ENCODE measurements at places on chromosomes 7 and 10. TPM values are rescaled to one million over a fixed set of nuclear protein-coding genes. Genes with fewer than 3 reads are reported as not detected.

- no peaks in the 10 kb centered on the region for H3K27me3 ChIP-seq
- DNase-seq = no peak
- no peak overlapping the region for H3K27ac ChIP-seq
- no peak overlapping the region for H3K4me3 ChIP-seq
Measured at GRCh38 chr7:105849122-105849855, 27.1 kb downstream of the ATXN7L1 start.

DNA sequence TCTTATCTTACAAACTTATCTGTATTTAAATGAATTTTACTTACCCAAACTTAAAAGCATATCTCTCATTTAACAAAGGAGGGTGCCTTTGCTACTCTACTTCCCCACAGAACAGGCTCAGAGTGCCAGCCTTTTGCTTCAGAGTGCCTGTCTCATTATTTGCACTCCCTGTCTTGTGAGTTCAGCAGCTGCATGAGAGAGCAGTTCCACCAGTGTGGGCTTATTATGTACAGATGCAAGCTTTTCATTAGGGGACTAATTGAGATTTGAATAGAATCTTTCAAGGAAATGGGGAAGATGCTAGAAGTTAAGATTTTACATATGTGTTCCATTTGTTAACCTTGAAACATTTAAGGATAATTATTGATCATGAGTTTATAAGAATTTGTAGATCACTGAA lies 310.2 kb upstream of the LRRN3 start:
- H3K27me3 ChIP-seq = no peaks in the 10 kb centered on the region
- no peaks in the 10 kb centered on the region for H3K4me1 ChIP-seq
- DNase-seq = no peak
- no peak overlapping the region for H3K27ac ChIP-seq

GRCh38 chr10:106280896-106281460 lies 883.5 kb downstream of the SORCS1 start:
- H3K27ac ChIP-seq = no peak overlapping the region
- no peak for DNase-seq
- H3K36me3 ChIP-seq = no peaks in the 10 kb centered on the region
- no peaks in the 10 kb centered on the region for H3K27me3 ChIP-seq
- H3K4me1 ChIP-seq = no peaks in the 10 kb centered on the region
- H3K4me3 ChIP-seq = no peak overlapping the region

ZNF107 gene
- 6.2 TPM for total RNA-seq

TMEM178B gene
- 0.02 TPM for total RNA-seq

GRCh38 chr10:21747809-21748208 lies 213.8 kb downstream of the MLLT10 start:
- H3K36me3 ChIP-seq = no peaks in the 10 kb centered on the region
- H3K4me3 ChIP-seq = no peak overlapping the region
- peaks cover 30% of the 10 kb centered on the region for H3K4me1 ChIP-seq

GRCh38 chr7:39883812-39884390 lies 66.2 kb upstream of the CDK13 start:
- no peaks in the 10 kb centered on the region for H3K36me3 ChIP-seq
- no peaks in the 10 kb centered on the region for H3K27me3 ChIP-seq
- no peak for DNase-seq

DNA sequence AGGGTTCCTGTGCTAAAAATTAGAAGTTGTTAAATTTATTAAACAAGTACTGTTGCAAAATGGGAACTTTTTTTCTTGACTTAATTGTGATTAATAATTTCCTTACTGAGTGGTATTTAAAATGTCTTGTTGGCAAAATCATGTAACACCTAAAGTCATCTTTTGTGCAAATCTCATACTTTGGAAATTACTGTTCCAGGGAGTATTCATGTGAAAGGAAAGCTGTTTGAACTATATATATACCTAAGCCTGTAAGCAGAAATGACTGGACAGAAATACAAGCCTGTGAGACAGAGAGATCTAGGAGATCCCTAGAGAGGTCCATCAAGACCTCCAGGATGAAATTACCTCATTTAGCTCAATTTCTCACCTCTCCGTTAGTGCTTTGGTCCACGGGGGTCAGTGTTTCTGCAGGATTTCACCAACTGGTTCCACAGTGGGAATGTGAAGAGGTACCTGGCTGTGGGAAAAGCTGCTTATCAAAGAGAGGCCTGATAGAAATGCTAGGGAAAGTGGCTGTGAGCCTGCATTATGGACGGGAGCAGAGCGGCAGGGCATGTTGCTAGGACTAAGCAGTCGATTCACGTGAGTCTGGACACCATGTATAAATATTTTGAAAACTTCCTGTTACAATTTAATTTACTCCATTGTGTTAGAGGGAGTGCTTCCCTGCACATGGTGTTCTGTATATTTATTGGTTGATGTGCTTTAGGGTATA lies 7.9 kb downstream of the LUC7L2 start:
- H3K36me3 ChIP-seq = peaks cover 19% of the 10 kb centered on the region
- no peak overlapping the region for H3K27ac ChIP-seq
- no peak overlapping the region for H3K4me3 ChIP-seq
- no peaks in the 10 kb centered on the region for H3K27me3 ChIP-seq
- no peaks in the 10 kb centered on the region for H3K4me1 ChIP-seq

- H3K36me3 ChIP-seq = no peaks in the 10 kb centered on the region
- DNase-seq = no peak
- peaks cover 45% of the 10 kb centered on the region for H3K27me3 ChIP-seq
Measured at GRCh38 chr10:111835574-111835973, 348.0 kb downstream of the GPAM start.

GRCh38 chr10:73480158-73480557 lies 15.7 kb downstream of the PPP3CB start:
- peaks cover 3% of the 10 kb centered on the region for H3K4me1 ChIP-seq
- peaks cover 7% of the 10 kb centered on the region for H3K36me3 ChIP-seq
- no peaks in the 10 kb centered on the region for H3K27me3 ChIP-seq
- DNase-seq = no peak
- H3K27ac ChIP-seq = no peak overlapping the region

BHLHA15 gene
- 5.2 TPM for total RNA-seq

DNA sequence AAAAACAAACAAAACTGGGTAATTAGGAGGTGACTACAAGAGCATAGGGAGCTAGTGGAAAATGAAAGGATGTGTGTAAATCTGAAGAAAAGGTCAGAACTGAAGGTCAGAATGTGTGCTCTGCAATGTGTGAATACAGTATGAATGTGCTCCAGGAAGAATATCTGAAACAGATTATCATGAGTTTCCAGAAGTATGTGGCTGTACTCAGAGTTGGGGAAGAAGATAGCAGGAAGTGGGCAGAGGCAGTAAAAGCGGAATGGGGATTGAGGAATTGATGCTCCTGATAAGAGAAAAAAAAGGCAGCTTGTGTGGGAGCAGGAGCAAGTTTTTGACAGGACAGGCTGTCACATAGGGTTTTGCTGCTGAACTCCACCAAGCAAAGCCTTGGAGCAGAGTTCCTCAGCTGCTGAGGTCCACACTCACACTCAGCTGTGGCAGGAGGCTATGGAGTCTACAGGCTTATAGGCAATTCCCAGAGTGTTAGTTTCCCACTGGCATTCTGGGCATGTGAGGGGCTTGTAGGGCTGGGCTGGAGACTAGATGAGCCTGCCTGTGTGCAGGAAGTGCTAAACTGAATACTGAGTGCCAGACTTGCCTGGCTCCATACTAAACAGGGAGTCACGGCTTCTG lies 22.9 kb downstream of the H2AZ2 start:
- H3K4me3 ChIP-seq = no peak overlapping the region
- DNase-seq = no peak
- no peaks in the 10 kb centered on the region for H3K27me3 ChIP-seq
- H3K4me1 ChIP-seq = no peaks in the 10 kb centered on the region
- H3K27ac ChIP-seq = no peak overlapping the region

DNA sequence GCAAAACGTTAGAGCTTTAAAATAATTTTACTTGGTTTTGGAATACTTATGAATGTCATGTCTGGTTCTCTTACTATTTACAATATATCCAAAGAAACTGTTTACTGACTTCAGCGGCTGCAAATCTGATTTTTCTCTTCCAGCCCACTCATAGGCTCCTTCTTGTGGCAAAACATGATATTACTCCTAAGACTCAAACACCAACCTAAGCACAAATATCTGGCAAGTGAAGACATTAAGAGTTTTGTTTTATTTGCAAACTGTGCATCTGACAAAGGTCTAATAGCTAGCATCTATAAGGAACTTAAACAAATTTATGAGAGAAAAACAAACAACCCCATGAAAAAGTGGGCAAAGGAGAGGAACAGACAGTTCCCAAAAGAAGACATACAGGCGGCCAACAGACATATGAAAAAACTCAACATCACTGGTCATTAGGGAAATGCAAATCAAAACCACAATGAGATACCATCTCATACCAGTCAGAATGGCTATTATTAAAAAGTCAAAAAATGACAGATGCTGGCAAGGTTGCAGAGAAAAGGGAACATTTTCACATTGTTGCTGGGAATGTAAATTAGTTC lies 20.3 kb upstream of the GJC3 start:
- H3K4me3 ChIP-seq = no peak overlapping the region
- H3K36me3 ChIP-seq = no peaks in the 10 kb centered on the region
- H3K27me3 ChIP-seq = no peaks in the 10 kb centered on the region
- DNase-seq = no peak
- no peak overlapping the region for H3K27ac ChIP-seq

- H3K36me3 ChIP-seq = peaks cover 20% of the 10 kb centered on the region
- H3K27ac ChIP-seq = no peak overlapping the region
- no peaks in the 10 kb centered on the region for H3K4me1 ChIP-seq
- no peak overlapping the region for H3K4me3 ChIP-seq
- no peaks in the 10 kb centered on the region for H3K27me3 ChIP-seq
Measured at GRCh38 chr10:124043310-124044142, 49.9 kb downstream of the CHST15 start.
